Breast epithelium (tissue), 4 donors: ENCODE measurements at places on chromosomes 16 and 17.

DNA sequence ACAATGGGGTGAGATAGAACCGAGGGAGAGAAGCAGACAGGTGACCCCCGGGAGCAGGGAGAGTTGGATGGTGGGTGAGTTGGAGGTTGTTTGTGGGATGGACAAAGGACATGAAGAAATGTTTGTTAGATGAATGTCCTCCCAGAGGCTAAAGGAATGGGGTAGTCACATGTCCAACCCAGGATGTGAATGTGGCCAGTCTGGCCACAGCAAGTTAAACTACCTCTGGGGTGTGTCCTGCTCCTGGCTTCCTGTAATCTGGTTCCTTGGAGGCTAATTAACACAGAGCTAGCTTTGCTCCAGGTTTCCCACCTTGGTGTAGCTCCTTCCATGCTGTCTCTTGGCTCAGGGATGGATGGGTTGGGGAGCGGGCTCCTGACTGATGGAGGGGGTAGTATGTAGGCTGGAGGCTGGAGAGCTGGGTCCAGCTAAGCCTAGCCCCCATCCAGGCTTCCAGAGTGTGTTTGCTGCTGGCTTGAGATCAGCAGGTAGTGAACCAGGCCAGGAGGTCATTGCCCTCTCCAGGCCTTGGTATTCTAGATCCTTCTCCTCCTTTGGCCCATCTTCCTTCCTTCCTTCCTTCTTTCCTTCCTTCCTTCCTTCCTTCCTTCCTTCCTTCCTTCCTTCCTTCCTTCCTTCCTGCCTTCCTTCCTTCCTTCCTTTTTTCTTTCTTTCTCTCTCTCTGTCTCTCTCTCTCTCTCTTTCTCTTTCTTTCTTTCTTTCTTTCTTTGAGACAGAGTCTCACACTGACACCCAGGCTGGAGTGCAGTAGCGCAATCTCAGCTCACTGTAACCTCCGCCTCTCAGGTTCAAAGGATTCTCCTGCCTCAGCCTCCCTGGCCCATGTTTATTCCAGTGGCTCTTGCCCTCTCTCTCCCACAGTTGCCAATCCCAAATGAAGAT lies 28.0 kb upstream of the UBE2G1 start:
- H3K4me3 ChIP-seq = peak overlapping the region; percentile 37
- H3K4me1 ChIP-seq = no peaks in the 10 kb centered on the region
- H3K36me3 ChIP-seq = no peaks in the 10 kb centered on the region
- H3K27ac ChIP-seq = peak overlapping the region; percentile 89
- peak; percentile 43 for DNase-seq

- peak overlapping the region; percentile 62 for H3K27ac ChIP-seq
- no peaks in the 10 kb centered on the region for H3K36me3 ChIP-seq
- H3K27me3 ChIP-seq = no peaks in the 10 kb centered on the region
- peak overlapping the region; percentile 16 for H3K4me3 ChIP-seq
- DNase-seq = no peak
- no peaks in the 10 kb centered on the region for H3K4me1 ChIP-seq
These were observed 2.8 kb upstream of the SLFN11 start for GRCh38 chr17:35376245-35376644.

DNA sequence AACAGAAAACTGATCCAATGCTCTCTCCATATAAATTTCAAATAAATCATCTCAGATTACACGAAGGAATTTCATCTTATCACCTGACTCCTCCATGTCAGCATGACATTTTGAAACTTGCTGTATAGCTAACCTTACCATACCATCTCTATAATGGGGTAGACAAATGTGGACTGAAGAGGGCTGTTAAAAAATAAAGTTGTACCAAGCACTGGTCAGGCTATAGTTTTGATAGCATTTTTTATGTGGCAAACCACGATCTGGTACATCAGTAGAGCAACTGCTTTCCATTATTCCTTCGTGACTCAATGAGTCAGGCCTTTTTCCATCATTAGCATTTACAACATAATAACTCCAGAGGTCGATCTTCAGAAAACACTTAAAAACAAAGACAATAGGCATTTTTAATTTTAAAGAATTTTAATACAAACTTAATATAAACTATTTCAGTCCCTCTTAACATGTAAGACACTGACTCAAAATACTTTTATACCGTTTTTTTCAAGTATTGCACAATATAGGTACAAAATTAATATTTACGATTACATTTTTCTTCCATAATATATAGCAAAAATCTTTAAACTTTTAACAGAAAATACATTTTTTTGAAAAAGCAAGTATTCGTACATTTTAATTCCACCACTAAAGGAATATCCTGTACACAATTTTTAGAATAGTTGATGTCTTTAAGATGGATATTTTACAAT lies 4.2 kb downstream of the TOB1 start:
- no peaks in the 10 kb centered on the region for H3K4me1 ChIP-seq
- H3K36me3 ChIP-seq = no peaks in the 10 kb centered on the region
- peak overlapping the region; percentile 27 for H3K27ac ChIP-seq
- peak overlapping the region; percentile 97 for H3K4me3 ChIP-seq
- DNase-seq = no peak
- no peaks in the 10 kb centered on the region for H3K27me3 ChIP-seq

GRCh38 chr17:34254651-34255380 lies at the start of gene CCL2:
TSS of gene CCL2 (plus strand) at chr17:34255285. CDS start at chr17:34255350, 65 bp downstream.
- H3K27me3 ChIP-seq = no peaks in the 10 kb centered on the region
- peaks cover 24% of the 10 kb centered on the region for H3K4me1 ChIP-seq
- H3K36me3 ChIP-seq = no peaks in the 10 kb centered on the region
- peak; percentile 65 for DNase-seq
- H3K27ac ChIP-seq = peak within 1 kb of the TSS; percentile 75
- H3K4me3 ChIP-seq = peak within 1 kb of the TSS; percentile 39

- H3K27me3 ChIP-seq = no peaks in the 10 kb centered on the region
- no peak for DNase-seq
- H3K36me3 ChIP-seq = no peaks in the 10 kb centered on the region
These were observed 6.1 kb downstream of the NOD2 start for GRCh38 chr16:50699326-50700159.

- no peaks in the 10 kb centered on the region for H3K27me3 ChIP-seq
- no peak overlapping the region for H3K4me3 ChIP-seq
- H3K36me3 ChIP-seq = no peaks in the 10 kb centered on the region
- H3K4me1 ChIP-seq = peaks cover 12% of the 10 kb centered on the region
These were observed 1.1 kb upstream of the KIFC3 start for GRCh38 chr16:57803134-57803990.

DNA sequence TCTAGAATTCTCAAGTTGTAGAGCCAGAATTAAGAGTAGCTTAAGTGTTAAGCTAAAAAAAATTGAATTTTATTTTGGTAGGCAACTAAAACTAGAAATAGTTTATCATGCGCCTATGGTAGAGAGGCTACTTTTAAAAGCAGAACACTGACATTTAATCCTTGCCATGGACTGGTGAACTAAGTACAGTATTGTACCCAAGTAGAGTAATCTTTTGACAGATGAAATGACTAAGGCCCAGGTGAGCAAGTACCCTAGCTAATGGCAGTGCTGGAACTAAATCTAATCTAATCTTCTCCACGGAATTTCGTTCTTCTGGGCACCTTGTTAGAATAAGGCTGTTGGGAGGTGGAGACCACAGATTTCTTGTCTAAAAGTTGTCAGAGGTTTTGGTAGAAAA lies 11.8 kb downstream of the RBL2 start:
- no peak overlapping the region for H3K27ac ChIP-seq
- no peaks in the 10 kb centered on the region for H3K4me1 ChIP-seq
- H3K36me3 ChIP-seq = no peaks in the 10 kb centered on the region
- no peak overlapping the region for H3K4me3 ChIP-seq
- H3K27me3 ChIP-seq = no peaks in the 10 kb centered on the region

DNA sequence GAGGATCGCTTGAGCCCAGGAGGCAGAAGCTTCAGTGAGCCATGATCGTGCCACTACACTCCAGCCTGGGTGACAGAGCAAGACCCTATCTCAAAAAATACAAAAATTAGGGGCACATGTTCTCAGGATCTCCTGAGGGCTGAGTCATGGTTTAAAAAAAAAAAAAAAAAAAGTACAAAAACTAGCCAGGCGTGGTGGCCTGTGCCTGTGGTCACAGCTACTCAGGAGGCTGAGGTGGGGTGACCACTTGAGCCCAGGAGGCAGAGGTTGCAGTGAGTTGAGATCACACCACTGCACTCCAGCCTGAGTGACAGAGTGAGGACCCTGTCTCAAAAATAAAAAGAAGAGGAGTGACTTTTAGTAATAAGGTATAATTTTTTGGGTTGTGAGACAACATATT lies 16.9 kb downstream of the BLMH start:
- H3K4me1 ChIP-seq = no peaks in the 10 kb centered on the region
- H3K36me3 ChIP-seq = peaks cover 6% of the 10 kb centered on the region
- H3K27ac ChIP-seq = no peak overlapping the region
- H3K27me3 ChIP-seq = no peaks in the 10 kb centered on the region
- no peak overlapping the region for H3K4me3 ChIP-seq
- no peak for DNase-seq

DNA sequence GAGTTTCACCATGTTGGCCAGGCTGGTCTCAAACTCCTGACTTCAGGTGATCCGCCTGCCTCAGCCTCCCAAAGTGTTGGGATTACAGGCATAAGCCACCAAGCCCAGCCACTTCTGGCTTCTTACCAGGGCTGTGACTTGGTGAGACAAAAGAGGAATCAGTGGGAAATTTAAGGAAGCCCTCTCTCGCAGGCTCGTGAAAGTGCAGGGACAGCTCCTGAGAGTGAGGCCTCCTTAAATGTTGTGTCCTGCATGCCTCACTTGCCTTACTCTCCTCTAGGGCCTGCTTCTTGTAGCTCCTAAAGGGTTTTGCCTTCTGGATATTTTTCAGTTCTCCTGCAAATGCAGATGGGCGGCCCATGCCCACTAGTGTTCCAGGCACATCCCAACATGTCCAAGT lies 5.2 kb downstream of the AHSP start:
- no peak overlapping the region for H3K4me3 ChIP-seq
- no peak overlapping the region for H3K27ac ChIP-seq
- H3K4me1 ChIP-seq = peaks cover 3% of the 10 kb centered on the region
- H3K27me3 ChIP-seq = no peaks in the 10 kb centered on the region
- H3K36me3 ChIP-seq = no peaks in the 10 kb centered on the region

DNA sequence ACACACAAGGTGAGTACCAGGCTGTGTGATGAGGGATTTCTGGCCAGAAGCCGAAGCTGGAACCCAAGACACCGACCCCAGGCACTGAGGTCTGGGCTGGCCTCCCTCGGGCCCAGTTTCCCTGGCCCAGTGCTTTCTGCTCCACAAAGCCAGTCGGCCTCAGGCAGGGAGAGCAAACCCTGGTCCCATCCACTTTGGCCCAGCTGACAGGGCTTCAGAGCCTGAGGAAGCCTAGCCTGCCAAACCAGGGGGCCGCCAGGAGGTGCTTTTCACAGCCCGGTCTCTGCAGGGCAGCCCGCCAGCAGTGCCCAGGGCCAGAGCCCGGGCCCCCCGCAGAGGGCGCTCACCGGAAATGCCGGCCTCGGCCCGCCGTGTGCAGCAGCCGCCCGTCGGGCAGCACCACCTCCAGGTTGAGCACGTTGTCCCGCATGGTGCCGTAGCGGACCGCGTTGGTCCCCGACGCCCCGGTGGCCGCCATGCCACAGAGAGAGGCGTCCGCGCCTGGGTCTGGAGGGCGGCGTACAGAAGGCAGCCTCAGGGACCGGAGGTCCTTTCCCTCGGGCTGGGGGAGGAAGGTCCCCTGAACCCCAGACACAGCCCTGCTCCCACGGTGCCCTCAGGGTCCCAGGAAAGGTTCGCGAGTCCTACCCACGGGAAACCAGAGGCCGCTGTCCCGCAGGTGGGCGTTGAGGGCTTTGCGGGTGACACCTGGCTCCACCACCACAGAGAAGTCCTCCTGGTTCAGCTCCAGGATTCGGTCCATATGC lies 2.2 kb downstream of the LDHD start:
- peaks cover 22% of the 10 kb centered on the region for H3K4me1 ChIP-seq
- H3K27me3 ChIP-seq = no peaks in the 10 kb centered on the region
- H3K36me3 ChIP-seq = no peaks in the 10 kb centered on the region
- H3K4me3 ChIP-seq = no peak overlapping the region
- no peak for DNase-seq
- no peak overlapping the region for H3K27ac ChIP-seq

GRCh38 chr16:73212431-73212830 lies 164.5 kb upstream of the ZFHX3 start:
- no peaks in the 10 kb centered on the region for H3K27me3 ChIP-seq
- no peak overlapping the region for H3K4me3 ChIP-seq
- H3K27ac ChIP-seq = no peak overlapping the region
- H3K4me1 ChIP-seq = no peaks in the 10 kb centered on the region
- H3K36me3 ChIP-seq = no peaks in the 10 kb centered on the region

GRCh38 chr17:2240541-2240940 lies 63.0 kb downstream of the SMG6 start:
- no peak overlapping the region for H3K4me3 ChIP-seq
- no peaks in the 10 kb centered on the region for H3K36me3 ChIP-seq
- no peaks in the 10 kb centered on the region for H3K27me3 ChIP-seq

DNA sequence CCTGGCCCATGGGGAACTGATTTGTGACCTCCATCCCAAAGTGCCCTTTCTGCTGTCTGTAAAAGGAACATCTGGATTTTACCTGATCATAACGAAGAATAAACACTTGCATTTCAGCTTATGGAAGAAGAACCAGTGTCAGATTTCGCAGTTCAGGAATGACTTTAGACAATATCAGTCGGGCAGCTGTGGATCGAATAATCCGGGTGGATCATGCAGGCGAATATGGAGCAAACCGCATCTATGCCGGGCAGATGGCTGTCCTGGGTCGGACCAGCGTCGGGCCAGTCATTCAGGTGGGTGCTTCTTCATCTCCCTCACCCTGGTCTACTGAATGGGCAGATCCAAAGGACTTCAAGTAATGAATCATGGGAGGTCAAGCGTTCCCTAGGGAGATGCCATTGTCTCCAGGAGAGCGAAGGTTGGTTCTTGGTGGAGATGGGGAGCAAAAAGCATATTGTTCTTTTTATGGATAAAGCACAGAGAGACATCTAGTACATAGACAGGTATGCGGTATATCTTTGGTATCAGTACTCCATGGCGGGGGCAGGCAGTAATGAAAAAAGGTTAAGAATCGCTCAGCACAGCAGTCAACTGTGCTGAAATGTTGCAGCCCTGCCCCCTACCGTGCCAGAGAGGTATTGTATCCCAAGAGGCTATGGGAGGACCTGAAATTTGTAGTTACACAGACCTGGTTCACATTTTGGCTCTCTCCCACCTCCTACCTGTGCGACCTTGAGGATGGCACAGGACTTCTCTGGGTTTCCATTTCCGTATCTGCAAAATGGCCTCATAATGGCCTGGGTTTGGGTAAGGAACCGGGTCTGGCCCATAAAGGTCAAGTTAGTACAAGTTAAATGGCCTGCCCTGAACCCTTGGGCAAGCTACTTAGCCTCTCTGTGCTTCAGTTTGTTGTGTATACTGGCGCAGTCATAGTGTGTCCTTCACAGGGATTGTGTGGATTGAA lies 4.7 kb downstream of the COQ7 start:
- H3K4me3 ChIP-seq = no peak overlapping the region
- no peaks in the 10 kb centered on the region for H3K36me3 ChIP-seq
- no peaks in the 10 kb centered on the region for H3K4me1 ChIP-seq
- H3K27ac ChIP-seq = no peak overlapping the region
- no peak for DNase-seq
- H3K27me3 ChIP-seq = no peaks in the 10 kb centered on the region

GRCh38 chr16:53809088-53809932 lies 105.4 kb downstream of the FTO start:
- no peaks in the 10 kb centered on the region for H3K27me3 ChIP-seq
- peak overlapping the region; percentile 73 for H3K27ac ChIP-seq
- H3K36me3 ChIP-seq = no peaks in the 10 kb centered on the region
